Muscle of arm (tissue), 14 donors: ENCODE measurements at places on chromosomes 1 and 21.

DNA sequence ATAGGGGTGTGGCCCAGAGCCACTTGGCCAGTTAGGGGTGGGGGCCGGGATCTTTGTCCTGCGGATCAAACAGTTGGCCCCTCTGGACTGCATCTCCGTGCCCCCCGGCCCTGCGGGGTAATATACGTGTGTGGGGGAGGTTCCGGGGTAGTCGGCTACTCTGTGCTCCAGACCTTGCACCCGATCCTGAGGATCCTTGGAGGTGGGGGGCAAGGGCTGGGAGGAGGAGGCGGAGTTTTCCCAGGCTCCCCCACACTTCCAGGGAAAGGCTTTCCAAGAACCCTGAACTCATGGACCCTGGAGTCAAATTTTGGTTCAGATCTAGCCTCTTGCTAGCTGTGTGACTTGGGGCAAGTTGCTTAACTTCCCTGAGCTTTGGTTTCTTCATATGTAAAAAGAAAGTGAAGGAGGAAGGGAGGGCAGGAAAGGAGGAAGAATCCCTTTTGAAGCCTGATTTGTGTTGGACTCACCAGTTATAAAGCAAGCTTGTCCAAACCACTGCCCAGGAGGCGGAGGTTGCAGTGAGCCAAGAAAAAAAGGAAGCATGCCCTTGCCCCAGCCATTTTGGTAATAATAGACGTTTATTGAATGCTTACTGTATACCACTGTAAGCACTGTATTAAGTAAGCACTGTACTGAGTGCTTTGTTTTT is 686 bp downstream of the MIIP start:
- DNase-seq: no peak

GRCh38 chr1:109659997-109660690 is 4.2 kb downstream of the GSTM4 start:
- no peak for DNase-seq

DNA sequence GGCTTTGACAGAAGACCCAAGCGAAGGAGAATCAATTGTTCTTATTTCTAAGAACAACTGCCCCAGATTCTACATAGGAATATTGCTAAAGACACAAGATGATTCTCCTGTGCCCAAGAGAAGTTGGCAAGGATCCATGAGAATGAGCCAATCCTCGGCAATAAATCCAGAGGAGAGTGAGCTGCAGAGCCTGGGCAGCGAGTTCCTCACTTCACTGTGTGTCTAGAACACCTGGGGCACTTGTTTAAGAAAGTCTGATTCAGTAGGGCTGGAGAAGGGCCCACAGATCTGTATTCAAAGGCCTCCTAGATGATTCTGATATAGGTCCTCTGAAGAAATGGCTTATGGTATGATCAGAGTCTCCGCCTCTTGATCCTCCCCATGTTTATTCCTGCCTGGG is 31.8 kb downstream of the GADD45A start:
- no peak for DNase-seq

- peak; percentile 28 for DNase-seq
Measured at GRCh38 chr21:43956670-43957035, 55.5 kb upstream of the TRAPPC10 start.

DNA sequence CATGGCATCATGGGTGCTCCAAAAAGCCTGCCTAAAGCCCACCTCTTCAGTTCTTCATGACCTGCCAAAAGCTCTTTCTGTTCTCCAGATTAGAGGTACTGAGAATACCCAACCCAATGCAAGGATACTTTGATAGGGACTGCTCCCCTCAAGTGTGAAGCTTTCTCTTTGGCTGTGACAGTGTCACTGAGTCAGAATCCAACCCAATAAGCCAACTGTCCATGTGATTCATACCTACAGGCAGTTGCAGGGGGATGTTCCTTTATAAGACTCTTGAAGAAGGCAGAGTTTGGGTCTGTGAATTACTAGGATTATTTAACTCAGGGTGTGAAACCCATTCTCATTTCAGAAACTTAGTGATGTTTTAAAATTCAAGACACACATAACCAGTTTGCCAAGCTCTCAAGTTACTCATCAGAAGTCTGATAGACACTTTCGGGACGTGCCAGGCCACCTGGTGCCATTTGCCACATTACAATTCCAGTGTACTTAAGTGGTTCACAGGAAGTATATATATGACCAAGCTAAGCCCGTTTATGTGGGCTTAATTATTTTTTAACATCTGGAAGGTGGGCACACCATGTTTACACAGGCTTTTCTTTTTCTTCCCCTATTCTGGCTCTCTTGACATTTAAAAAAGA is 265.8 kb downstream of the NFIA start:
- no peak for DNase-seq

GRCh38 chr1:23424293-23425192 is at the start of gene TCEA3:
Gene TCEA3, minus strand, starts transcription at chr1:23424748. Its CDS starts 115 bp downstream, at chr1:23424633.
- DNase-seq: peak; percentile 40

- peak; percentile 26 for DNase-seq
Measured at GRCh38 chr1:189962181-189962580, 515.5 kb downstream of the BRINP3 start.

DNA sequence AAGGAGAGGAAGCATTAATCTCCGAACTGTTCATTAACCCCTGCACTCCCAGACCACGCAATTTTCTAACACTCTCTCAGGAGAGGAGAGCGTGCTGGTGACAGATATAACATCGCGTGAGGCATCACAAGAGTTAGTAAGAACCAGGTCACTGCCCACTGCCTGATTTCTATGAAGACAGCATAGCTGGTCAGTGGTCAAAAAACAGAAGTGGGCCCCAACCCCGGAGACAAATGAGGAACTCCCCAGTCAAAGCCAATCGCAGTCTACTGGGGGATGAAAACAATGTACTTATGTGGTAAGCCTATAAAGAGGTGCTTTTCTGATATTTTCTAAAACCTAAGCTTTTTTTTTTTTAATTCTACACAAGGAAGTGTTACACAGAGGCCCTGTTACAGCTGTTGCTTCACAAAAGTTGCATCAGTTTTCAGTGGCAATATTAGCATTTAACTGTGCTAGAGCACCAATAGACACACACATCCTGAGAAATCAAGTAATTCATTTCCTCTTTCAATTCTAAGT is 231.8 kb upstream of the IRF2BP2 start:
- no peak for DNase-seq

- peak; percentile 92 for DNase-seq
Measured at GRCh38 chr1:227886993-227887696, 60.6 kb downstream of the WNT9A start.

DNA sequence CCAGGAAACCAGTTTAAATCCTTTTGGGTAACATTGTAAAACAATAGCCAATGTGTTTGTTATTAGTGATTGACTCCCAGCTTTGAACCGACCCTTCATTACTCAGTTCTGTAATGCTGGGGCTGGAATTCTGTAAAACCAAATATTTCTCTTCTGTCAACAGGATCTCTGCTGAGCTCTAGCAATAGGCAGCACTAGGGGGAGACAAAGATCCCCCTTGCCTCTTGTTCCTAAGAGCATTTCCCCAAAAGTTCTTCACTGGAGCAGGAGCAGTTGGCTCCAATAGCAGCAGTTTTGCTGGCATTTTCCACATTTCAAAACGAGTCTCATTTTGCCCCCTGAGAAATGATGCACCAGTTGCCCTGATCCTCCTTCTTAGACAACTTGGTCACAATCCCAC is 1671.1 kb downstream of the MRPL39 start:
- DNase-seq: peak; percentile 18

GRCh38 chr21:36245649-36246048 is 74.3 kb upstream of the MORC3 start:
- DNase-seq: no peak

DNA sequence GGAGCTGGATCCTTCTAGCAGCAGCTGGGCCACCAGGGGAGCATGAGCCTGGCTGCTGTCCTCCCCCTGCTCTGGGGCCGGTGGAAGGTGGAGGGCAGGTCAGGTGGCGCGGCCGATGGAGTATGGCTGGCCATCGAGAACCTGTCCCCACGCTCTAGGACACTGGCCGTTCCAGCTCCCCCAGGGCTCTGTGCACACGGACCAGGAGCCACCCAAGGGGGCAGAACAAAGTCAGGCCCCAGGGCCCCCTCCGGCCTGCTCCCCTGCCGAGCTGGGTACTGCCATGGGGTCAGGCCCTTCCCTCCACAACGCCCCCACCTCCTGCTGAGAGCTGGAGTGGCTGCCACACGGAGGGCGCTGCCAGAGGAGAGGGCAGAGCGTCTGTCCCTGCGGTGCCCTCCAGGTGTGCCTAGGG is 4.5 kb upstream of the PLCH2 start:
- DNase-seq: no peak

- DNase-seq: no peak
Measured at GRCh38 chr1:213383465-213383864, 332.4 kb downstream of the RPS6KC1 start.

- no peak for DNase-seq
Measured at GRCh38 chr1:224338150-224338838, 8.3 kb upstream of the NVL start.

DNA sequence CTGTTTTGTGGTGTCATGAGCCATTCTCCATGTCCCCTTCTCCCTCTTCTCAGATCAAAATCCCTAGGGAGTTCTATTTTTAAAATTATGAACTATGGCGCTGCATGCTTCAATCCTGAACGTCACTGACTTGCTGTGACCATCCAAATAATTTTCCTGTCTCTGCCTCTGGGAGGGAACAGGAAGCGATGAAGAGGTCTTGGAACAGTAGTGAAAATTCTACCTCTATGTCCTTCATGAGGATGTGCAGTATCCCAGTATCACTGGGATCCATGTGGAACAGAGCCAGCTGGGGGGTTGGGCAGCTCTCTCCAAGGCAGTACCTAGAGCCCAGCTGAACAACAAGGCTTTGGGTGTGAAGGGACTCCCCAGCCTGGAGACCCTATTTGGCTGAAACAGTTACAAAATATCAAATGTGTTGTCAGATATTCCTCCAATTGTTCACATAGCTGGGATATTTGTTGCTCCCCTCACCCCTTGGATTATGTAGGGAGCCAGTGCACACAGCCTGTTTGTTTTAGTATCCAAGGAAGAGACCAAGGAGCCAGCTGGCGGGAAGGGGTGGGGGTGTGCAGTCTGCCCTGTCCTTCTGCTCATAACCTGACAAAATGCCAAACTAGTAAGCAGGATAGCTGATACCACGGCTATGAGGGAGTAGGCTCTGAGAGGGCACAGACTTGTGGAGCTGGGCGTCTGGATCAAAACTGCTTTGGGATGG is 7.6 kb downstream of the DCLRE1B start:
- peak; percentile 46 for DNase-seq

GRCh38 chr1:62045574-62045973 is 149.1 kb upstream of the L1TD1 start:
- no peak for DNase-seq

- DNase-seq: no peak
Measured at GRCh38 chr21:44295646-44296045, 4.2 kb upstream of the PFKL start.

GRCh38 chr1:2631136-2632050 is 1.4 kb downstream of the MMEL1 start:
- DNase-seq: no peak

DNA sequence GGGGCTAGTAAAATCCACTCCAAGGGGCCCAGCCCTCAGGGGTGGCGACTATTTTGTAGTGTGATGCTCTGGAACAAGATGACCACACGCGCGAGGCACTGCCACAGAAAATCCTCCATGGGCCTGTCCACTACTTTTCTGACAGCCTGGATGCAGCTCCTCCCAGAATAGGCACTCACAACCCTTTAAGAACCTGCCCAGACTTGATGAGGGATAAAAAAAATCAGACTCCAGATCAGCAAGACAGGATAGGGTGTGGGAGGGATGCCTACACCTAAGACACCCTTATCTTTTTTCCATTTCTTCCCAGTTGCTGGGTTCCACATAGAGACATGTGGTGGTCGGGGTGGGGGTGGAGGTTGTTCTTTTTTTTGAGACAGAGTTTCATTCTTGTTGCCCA is 33.5 kb downstream of the PCAT6 start:
- no peak for DNase-seq

- peak; percentile 7 for DNase-seq
Measured at GRCh38 chr1:190475421-190476141, 2.1 kb downstream of the BRINP3 start.

DNA sequence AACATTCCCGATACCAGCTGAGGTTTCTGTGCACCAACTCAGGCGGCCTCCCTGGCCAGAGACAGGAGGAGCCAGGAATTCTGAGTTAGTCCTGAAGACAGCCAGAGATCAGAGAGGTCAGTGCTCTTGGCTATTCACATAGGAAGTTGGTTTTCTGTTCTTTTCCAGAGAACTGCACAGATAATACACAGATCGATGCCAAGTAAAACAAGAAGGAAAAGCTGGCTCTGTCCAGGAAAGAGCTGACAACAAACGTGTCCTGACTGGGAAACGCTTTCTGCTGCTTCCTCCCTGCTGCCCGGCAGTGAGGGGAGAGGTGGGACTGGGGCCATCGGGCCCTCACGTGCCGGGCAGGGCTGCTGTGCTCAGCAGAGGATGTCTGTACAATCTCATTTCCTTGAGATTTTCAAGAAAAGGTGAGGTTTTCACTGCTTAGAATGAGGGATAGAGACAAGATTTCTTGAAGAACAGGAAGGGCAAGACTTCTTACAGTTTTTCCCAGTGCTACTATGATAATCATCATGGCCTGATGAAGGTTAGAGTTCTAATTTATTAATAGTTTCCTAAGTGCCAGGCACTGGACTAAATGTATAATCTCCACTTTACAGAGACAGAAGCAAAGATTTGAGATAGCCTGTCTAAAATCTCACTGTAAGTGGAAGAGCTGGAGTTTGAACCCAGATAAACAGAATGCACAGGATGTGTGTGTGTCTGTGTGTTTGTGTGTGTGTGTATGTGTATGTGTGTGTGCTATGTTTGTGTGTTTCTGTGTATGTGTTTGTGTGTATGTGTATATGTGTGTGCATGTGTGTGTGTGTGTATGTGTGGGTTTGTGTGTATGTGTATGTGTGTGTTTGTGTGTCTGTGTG is 211.0 kb upstream of the RAB4A start:
- peak; percentile 53 for DNase-seq
